ENCODE measurements at places on chromosomes 1 and 21. TPM values are rescaled to one million over a fixed set of nuclear protein-coding genes. Genes with fewer than 3 reads are reported as not detected.

Gene TRAF3IP3
- total RNA-seq = 0.84 TPM

Gene ECE1
- total RNA-seq = 22.5 TPM

Gene LCK
- total RNA-seq = 0.82 TPM

Gene PRAMEF26
- total RNA-seq = not detected

GRCh38 chr21:27079636-27080240 lies 112.8 kb upstream of the ADAMTS5 start:
- DNase-seq = no peak
- no peak overlapping the region for H3K27ac ChIP-seq
- H3K36me3 ChIP-seq = no peaks in the 10 kb centered on the region
- H3K4me3 ChIP-seq = no peak overlapping the region
- H3K27me3 ChIP-seq = no peaks in the 10 kb centered on the region
- no peaks in the 10 kb centered on the region for H3K4me1 ChIP-seq

- H3K4me1 ChIP-seq = peaks cover 43% of the 10 kb centered on the region
- H3K4me3 ChIP-seq = no peak overlapping the region
- H3K27me3 ChIP-seq = no peaks in the 10 kb centered on the region
- no peak overlapping the region for H3K27ac ChIP-seq
- no peaks in the 10 kb centered on the region for H3K36me3 ChIP-seq
These were observed 48.1 kb downstream of the NFIA start for GRCh38 chr1:61130338-61131000.

- no peak within 1 kb of the TSS for H3K27ac ChIP-seq
- H3K4me1 ChIP-seq = peaks cover 11% of the 10 kb centered on the region
- peak; percentile 15 for DNase-seq
- peak within 1 kb of the TSS; percentile 39 for H3K4me3 ChIP-seq
- H3K36me3 ChIP-seq = no peaks in the 10 kb centered on the region
- peaks cover 61% of the 10 kb centered on the region for H3K27me3 ChIP-seq
These were observed at the start of gene ALX3 for GRCh38 chr1:110070671-110071242. Gene ALX3 (minus strand): TSS chr1:110070672. CDS start chr1:110070612, 60 bp downstream.

DNA sequence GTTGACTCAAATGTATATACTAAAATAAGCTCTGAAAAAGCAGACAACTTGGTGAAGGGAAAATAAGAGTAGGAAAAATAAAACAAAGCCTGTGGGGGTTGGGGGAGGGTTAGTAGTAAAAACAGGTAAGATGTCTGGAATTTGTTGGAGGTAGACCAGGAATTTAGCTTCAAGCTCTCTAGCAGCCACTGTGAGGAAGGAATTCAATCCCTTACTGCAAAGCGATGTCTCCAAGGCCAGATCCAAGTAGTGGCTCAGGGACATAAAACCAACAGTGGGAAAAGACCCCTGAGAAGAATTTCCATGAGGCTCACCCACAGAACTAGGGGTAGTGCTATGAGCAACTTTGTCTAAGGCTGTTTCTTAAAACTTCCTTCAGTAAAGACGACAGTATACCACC lies 7.8 kb downstream of the ANGPTL7 start:
- H3K27ac ChIP-seq = no peak overlapping the region
- H3K36me3 ChIP-seq = peaks cover 15% of the 10 kb centered on the region
- DNase-seq = no peak
- no peaks in the 10 kb centered on the region for H3K4me1 ChIP-seq

DNA sequence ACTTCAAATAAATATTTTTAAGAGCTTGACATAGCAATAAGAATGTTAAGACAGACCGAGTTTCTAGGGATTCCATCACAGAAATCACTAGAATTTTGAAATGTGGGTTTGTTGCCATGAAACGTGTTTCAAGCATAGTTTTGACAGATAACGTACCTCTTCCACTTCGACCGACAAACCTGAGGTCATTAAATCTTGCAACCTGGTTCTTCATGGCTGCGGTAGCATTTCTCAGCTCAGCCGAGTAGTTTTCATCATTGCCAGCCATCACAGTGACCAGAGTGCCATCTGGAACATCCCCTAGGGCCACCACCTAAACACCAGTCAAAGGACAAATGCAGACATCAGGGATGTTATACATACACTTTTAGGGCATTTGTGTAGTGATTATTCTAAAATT lies 168.7 kb downstream of the RUNX1 start:
- no peak for DNase-seq

GRCh38 chr1:72009173-72010093 lies 272.9 kb downstream of the NEGR1 start:
- no peak for DNase-seq
- H3K27me3 ChIP-seq = no peaks in the 10 kb centered on the region
- no peak overlapping the region for H3K4me3 ChIP-seq

DNA sequence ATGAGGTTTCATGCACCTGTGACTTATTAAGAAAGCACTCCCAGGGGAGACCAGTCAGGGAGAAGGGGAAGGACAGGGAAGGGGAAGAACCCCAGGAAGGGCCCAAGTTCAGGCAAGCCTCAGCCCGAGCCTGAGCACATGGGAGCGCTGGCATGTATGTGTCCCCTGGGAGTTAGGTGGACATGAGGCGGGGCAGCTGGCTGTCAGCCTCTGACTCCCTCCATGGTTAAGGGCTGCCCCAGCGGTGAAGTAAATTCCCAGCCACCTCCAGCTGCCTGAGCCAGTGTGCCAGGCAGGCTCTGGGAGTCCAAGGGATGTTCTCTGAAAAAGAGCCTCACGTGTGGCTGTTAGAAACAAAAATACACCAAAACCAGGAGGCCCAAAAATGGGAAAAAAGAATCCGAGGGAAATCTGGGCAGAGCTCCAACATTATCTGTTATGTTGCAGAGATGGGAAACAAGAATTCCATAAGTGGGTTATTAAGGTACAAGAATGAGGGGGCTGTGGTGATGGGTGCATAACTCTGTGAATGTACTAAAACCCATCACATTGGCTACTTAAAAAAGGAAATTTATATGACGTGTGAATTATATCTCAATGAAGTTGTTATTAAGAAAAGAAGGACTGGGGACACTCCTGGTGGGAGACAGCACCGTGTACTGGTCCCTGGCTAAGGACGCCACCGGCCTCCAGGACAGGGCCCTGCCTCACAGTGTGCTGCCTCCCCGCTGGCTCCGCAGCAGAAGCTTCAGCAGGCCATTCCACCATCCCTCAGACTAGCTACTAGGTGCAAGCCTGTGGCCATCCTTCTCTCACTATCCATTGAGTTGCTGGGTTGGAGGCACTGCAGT lies 18.7 kb downstream of the DMRTB1 start:
- H3K27me3 ChIP-seq = peaks cover 7% of the 10 kb centered on the region
- no peak overlapping the region for H3K27ac ChIP-seq
- no peaks in the 10 kb centered on the region for H3K36me3 ChIP-seq

DNA sequence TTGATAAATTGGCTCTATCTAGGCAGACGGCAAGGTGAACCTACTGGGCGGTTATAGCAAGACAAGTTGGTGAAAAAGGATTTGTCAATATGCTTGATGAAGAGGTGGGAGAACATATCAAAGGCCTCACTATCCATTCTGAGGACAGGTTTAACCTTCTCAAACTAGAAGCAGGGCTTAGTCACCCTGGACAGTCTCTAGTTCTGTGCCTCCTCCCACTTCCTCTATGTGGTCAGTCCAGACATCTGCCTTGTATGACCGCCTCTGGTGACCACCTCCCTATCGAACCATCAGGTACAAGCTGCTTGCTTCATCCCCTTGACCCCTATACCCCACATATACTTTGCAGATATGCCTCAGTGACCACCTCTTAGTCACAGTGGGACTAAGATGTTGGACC lies 2.3 kb upstream of the SCYL3 start:
- no peak overlapping the region for H3K27ac ChIP-seq
- DNase-seq = no peak
- peaks cover 14% of the 10 kb centered on the region for H3K4me1 ChIP-seq
- no peaks in the 10 kb centered on the region for H3K36me3 ChIP-seq
- no peak overlapping the region for H3K4me3 ChIP-seq
